Lung (tissue), 17 donors: ENCODE measurements at places on chromosomes 4 and X. TPM values are rescaled to one million over a fixed set of nuclear protein-coding genes. Genes with fewer than 3 reads are reported as not detected.
A peak's percentile ranks its signal among the peaks of the same experiment; 100 is the strongest.

The STAP1 gene
- total RNA-seq = 0.49 TPM

The NALF2 gene
- total RNA-seq = 0.43 TPM

The GAB1 gene
- total RNA-seq = 38.6 TPM

The FGFBP2 gene
- total RNA-seq = 1.6 TPM

The PPP1R2C gene
- total RNA-seq = not detected

DNA sequence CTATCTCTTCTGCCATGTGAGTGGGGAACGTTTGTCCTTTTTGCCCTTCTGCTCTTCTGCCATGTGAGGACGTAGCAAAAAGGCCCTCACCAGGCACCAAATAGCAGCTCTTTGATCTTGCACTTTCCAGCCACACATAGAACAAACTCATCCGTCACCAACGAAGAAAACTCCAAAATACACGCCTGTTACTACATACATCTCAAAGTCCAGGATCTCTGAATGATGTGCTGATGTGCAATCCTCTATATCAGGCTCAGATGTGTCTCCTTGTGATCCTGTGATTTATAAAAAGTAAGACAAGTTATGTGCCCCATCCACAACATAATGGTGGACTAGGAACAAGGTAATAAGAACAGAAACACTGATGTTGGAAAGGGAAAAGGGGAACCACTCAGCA lies 9.8 kb upstream of the TAB3 start:
- no peak for DNase-seq

DNA sequence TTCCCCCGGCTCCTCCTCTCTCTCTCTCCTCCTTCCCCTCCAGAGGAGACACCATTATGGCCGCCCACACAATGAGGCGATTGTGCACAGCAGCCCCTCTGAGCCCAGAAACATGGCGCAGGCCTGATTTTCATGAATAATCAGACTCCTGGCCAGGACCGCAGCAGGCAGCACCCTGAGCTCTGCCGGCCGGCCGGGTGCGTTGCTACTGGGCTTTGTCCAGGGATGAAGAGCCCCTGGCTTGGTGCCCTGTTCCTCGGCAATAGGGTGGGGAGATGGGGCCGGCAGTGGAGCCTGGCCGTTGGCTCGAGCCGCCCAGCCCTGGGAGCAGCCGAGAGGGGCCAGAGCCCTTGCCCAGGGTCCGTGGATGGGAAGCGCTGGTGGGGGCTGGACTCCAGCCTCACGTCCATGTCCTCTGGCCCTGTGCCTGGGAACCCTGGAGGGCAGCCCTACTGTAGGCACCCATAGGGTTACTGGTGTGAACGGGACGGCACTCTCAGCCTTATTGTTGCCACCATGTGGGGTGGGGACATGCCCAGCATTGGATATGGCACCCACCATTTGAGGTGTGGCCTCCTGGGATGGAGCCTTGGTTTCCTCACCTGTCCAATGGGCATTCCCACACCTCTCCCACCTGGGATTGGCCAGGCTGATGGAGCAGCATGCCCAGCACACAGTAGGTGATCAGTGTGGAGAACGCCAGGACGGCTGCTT lies 103.0 kb downstream of the SORCS2 start:
- peak; percentile 27 for DNase-seq

GRCh38 chr4:169153481-169154087 lies 117.2 kb downstream of the SH3RF1 start:
- DNase-seq = peak; percentile 36

DNA sequence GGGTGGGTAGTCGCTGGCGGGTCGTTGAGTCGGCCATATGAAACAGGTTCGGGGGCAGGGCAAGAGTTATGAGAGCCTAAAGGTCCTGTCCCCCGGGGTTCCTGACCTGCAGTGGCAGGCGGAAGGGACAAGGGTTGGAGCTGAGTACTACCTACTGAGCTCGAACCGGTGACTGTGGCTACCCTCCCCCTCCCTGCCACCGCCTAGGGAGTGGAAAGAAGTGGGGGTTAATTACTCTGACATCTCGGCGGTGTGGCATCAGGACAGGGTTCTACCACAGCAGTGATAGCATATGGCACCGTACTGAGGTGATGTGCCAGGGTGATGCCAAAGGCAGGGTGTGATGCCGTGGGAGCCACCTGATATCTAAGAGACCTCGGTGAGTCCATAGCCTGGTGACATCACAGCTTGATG lies 307 bp downstream of the ATG4A start:
- no peak for DNase-seq

GRCh38 chr4:100164808-100165760 lies 25.2 kb downstream of the DDIT4L start:
- no peak for DNase-seq

DNA sequence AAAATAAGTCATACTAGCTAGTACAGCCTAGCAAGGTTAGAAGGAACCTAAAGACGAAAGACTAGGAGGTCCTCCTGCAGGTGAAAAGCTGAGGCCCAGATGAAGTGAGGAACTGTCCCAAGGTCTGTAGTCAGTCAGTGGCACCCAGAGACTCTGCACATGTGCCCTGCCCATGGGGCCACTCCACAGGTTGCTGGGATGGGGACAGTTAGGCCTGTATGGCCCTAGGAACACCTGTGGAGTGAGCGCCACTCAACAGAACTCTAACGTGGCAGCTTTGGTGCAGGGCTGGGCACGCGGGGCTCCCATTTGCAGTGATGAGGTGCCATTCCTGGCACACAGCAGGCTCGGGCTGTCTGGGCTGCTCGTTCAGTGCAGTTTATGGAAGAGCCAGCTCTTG lies 14.8 kb downstream of the ZNF185 start:
- DNase-seq = no peak

DNA sequence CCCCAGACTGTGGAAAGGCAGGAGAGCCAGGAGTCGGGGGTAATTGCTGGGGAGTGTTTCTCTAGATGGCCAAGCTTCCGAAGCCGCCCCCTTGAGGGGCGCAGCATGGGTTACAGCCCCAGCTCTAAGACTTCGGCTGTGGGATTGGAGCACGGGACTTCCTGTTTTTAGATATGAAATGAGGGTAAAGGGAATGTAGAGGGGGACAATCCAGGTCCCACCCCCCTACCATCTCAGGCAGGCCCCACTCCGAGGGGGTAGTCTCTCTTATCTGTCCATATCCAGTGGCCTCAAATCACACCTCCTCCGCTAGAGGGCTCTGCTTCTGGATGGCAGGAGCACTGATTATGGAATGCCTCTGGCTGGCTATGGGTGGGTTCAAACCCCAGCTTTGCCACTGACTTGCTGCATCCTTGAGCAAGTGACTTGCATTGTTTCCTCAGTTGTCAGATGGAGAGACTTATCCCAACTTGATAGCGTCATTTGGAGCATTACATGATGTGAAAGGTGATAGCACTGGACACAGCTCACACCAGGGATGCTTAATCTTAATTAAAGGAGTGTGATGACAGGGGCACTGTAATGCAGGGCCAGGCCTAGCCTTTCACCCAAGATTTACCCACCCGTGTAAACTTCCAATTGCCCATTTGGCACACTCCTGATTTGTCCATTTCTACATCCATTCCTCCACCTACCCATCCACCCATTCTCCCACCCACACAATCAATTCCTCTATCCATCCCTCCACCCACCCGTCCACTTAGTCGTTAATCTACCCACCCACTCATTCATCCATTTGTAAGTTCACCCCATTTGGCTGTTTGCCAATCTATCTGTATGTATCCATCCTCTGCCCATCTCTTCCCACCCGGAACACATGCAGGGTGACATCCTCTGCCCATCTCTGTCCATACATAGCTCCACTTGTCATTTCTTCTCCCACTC lies 848 bp upstream of the KCND1 start:
- peak; percentile 50 for DNase-seq

DNA sequence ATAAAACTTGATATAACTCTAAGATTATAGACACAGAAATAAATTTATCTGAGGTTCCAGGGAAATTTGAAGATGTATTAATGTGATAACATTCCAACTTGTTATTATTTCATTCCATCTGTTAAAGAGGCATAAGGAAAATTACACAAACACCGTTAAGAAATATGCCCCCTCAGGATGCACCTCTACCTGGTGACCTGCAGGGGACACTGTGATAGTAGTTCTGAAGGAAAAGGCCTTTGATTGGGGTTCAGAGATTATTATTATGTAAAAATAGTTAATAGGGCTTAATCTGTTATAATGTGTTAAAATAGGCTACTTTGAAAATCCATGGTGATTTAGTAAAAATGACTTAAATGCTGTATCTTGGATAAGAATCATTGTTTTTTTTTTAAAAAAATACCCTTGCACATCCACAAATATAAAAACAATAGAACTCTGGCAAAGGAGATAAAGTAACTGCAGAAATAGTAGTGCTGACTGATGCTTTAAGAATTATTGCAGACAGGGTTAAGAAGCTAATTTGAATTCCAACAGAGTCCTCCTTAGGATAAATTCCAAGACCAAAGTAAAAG lies 6.1 kb upstream of the ABRAXAS1 start:
- no peak for DNase-seq

- no peak for DNase-seq
These were observed 160.6 kb upstream of the STS start for GRCh38 chrX:6986915-6987314.

- DNase-seq = no peak
These were observed 380.6 kb upstream of the SPOCK3 start for GRCh38 chr4:167614866-167615265.

- DNase-seq = peak; percentile 15
These were observed 33.6 kb upstream of the BMPR1B start for GRCh38 chr4:94724016-94724790.

DNA sequence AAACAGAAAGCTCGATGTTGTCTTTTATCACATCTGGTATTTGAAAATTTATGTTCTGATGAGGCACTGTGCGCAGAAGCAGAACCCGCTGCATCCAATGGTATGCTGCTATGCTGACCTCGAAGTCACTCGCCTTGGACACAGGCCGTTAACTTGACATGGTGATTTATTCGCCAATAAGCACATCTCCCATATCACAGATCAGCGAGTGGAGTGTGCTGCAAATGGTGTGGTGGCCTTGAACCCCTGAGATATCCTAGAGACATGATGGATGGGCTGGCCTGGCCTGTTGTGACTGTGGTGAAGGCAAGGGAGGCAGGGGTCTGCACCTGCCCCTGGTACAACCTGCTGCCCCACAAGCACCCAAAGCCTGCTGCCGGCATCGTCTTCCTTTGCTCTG lies 175.4 kb upstream of the FRG1 start:
- no peak for DNase-seq

GRCh38 chr4:183326853-183327252 lies 4.6 kb upstream of the CLDN24 start:
- no peak for DNase-seq
